A549 treated with Mapracorat at 1 μM for 4 hours (cell line): ENCODE measurements at places on chromosomes 4 and X. TPM values are rescaled to one million over a fixed set of nuclear protein-coding genes. Genes with fewer than 3 reads are reported as not detected.

Gene REPS2
- total RNA-seq: 0.72 to 1.9 TPM (median 1.3 TPM) in 5 replicates

Gene TECRL
- not detected in 5 replicates for total RNA-seq

Gene ARMCX4
- total RNA-seq: 0.18 to 0.93 TPM (median 0.41 TPM) in 5 replicates

Gene BRS3
- total RNA-seq: not detected in 5 replicates

Gene PDGFRA
- total RNA-seq: 0.33 to 0.79 TPM (median 0.47 TPM) in 5 replicates

Gene NR3C2
- total RNA-seq: 0.07 TPM in 1 of 5 replicates, not detected in the others

Gene RBM46
- not detected in 5 replicates for total RNA-seq

Gene CENPVL3
- total RNA-seq: 0.08 to 0.22 TPM (median 0.21 TPM) in 5 replicates

Gene SLITRK4
- not detected in 5 replicates for total RNA-seq

Gene CPE
- total RNA-seq: 1.5 to 2.6 TPM (median 1.7 TPM) in 5 replicates

Gene TXLNG
- 12.3 to 15.4 TPM (median 14.7 TPM) in 5 replicates for total RNA-seq

Gene TRPC5OS
- not detected in 5 replicates for total RNA-seq

Gene SERTM2
- total RNA-seq: not detected in 5 replicates

Gene ANXA10
- 2.4 to 3.0 TPM (median 2.8 TPM) in 5 replicates for total RNA-seq

Gene P2RY10
- total RNA-seq: not detected in 5 replicates

Gene NPFFR2
- not detected in 5 replicates for total RNA-seq

Gene GYPB
- not detected in 5 replicates for total RNA-seq

Gene SCLT1
- total RNA-seq: 4.8 to 5.7 TPM (median 5.2 TPM) in 5 replicates

Gene PLP1
- total RNA-seq: not detected in 5 replicates

Gene TEX11
- total RNA-seq: not detected in 5 replicates

Gene NXF2B
- total RNA-seq: not detected in 5 replicates

Gene PCDH7
- 0.08 to 0.13 TPM (median 0.10 TPM) in 5 replicates for total RNA-seq

Gene DKK2
- not detected in 5 replicates for total RNA-seq

Gene SHROOM3
- total RNA-seq: 8.9 to 15.6 TPM (median 12.5 TPM) in 5 replicates

Gene LEF1
- total RNA-seq: not detected in 5 replicates

Gene DCAF12L2
- total RNA-seq: 0.06 to 0.18 TPM (median 0.16 TPM) in 3 of 5 replicates, not detected in the others

Gene YY2
- 1.9 to 2.7 TPM (median 2.5 TPM) in 5 replicates for total RNA-seq

Gene ARSJ
- total RNA-seq: 3.8 to 4.7 TPM (median 4.5 TPM) in 5 replicates

Gene EDA2R
- total RNA-seq: 10.9 to 12.8 TPM (median 12.4 TPM) in 5 replicates

Gene SORCS2
- 3.4 to 6.4 TPM (median 4.8 TPM) in 5 replicates for total RNA-seq

Gene CRLF2
- 0.69 to 1.1 TPM (median 0.77 TPM) in 5 replicates for total RNA-seq

Gene BMX
- total RNA-seq: not detected in 5 replicates

Gene AKAP14
- total RNA-seq: not detected in 5 replicates

Gene ALAS2
- not detected in 5 replicates for total RNA-seq

Gene ADH6
- total RNA-seq: not detected in 5 replicates

Gene SLIT2
- total RNA-seq: 0.02 to 0.03 TPM (median 0.02 TPM) in 3 of 5 replicates, not detected in the others

Gene WWC2
- 12.3 to 18.5 TPM (median 16.5 TPM) in 5 replicates for total RNA-seq

Gene SLC9B1
- total RNA-seq: not detected in 5 replicates

Gene CT83
- not detected in 5 replicates for total RNA-seq

Gene PLS3
- total RNA-seq: 169 to 219 TPM (median 187 TPM) in 5 replicates

Gene CCDC110
- total RNA-seq: 0.34 TPM in 1 of 5 replicates, not detected in the others

Gene GPM6B
- total RNA-seq: 0.09 to 0.28 TPM (median 0.24 TPM) in 5 replicates

Gene DDIT4L
- 0.21 to 0.51 TPM (median 0.24 TPM) in 5 replicates for total RNA-seq

Gene GABRQ
- 0.16 to 0.22 TPM (median 0.18 TPM) in 5 replicates for total RNA-seq

Gene NDST4
- not detected in 5 replicates for total RNA-seq

Gene FAM47A
- not detected in 5 replicates for total RNA-seq

Gene SPANXN4
- not detected in 5 replicates for total RNA-seq

Gene TMEM255A
- total RNA-seq: 0.15 to 0.39 TPM (median 0.28 TPM) in 5 replicates

Gene TMPRSS11A
- total RNA-seq: not detected in 5 replicates
